ENCODE measurements at places on chromosomes 3 and 15. TPM values are rescaled to one million over a fixed set of nuclear protein-coding genes. Genes with fewer than 3 reads are reported as not detected.
A peak's percentile ranks its signal among the peaks of the same experiment; 100 is the strongest.

GRCh38 chr3:74559261-74559660 is 55.2 kb downstream of the CNTN3 start:
- no peak for DNase-seq

DNA sequence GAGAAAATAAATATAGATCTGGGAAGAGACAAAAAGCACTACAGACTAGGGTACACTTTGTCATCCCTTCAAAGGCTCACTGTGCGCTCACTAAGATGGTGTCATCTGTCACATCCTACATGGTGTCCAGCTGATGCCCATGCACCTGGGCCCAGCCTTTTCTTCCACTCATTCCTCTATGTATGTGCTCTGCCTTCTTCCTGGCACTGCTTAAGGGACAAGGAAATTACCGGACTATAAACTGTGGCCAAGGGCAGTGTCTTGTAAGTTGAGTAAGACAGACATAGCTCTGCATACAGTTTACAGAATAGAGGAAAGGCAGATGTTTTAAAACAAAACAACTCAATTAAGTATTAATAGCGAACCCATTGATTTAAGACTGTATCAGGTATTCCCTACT is 52.9 kb downstream of the ARHGAP31 start:
- no peak for DNase-seq

DNA sequence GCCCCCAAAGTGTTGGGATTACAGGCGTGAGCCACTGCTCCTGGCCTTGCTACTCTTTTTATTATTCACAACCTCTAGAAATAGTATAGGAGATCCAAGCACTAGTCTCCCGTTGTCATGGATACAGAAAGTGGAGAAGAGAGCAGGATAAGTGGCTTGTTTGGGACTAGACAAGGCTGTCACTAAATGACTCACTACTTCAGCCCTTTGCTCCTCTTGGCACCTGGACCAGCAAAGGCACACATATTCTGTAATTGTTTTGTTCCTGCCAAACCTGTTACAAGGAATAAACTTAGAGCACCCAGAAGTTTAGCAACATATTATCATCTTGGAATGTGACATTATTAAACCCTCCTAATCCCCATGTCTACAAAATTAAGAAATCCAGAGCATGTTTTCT is 427.2 kb upstream of the THBS1 start:
- DNase-seq = no peak

DNA sequence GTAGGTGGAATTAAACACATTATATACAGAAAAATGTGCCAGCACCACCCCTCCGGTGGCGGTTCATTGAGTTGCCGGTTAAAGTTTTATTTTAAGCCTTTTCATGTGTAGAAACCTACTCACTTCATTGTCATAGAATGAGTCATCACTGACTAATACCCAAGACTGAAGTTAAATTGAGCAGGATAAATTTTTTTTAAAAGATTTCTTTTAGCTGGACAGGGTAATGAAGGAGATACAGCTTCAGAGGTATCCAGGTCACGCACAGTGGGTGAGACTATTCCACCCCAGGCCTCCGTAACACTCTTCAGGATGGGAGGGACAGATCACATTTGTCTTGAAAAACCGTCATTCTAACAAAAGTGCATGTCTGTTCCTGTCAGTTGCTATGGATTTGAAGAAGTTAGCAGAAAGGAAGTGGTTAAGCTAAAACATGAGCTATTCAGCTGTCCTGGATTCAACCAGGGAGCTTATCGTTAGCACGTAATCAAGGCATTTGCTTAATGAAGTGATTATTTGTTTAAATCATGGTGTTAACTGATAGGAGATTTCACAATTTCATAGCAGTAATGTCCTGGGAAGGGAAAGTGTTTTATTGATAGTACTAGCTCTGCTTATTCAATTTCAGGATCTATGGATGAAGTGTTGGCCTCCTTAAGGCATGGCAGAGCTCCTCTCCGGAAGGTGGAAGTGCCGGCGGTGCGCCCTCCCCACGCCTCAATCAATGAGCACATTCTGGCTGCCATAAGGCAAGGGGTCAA is 23.4 kb downstream of the WHAMM start:
- DNase-seq = peak; percentile 53

- DNase-seq = no peak
These were observed 64.8 kb downstream of the OXNAD1 start for GRCh38 chr3:16329826-16330129.

IQCF6 gene
- total RNA-seq = not detected

PLCB2 gene
- 33.8 TPM for total RNA-seq

GPR62 gene
- not detected for total RNA-seq

MYO5C gene
- 1.0 TPM for total RNA-seq

GOLGA6L9 gene
- total RNA-seq = 1.3 TPM

CKMT1A gene
- total RNA-seq = not detected

Data from GM12878 (cell line).